ENCODE measurements at places on chromosomes 7 and 10.

DNA sequence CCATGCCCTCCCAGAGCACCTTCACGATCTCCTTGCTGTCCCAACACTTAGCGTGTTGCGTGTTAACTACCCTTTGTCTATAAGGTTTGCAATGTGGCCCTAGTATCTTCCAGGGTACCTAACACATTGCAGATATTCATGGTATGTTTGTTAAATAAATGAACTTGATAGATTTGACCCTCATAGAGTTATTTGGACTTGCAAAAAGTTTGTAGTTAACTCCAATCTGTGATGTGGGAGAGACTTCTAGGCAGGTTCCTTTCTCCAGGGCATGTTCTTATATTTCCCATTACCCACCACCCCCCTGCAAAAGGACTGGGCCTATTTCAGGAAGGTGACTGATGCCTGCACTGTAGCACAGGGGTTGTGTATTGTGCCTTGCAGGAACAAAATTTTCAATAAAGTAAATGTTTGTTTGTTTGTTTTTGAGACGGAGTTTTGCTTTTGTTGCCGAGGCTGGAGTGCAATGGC is 612 bp downstream of the HILPDA start:
- no peak for DNase-seq

DNA sequence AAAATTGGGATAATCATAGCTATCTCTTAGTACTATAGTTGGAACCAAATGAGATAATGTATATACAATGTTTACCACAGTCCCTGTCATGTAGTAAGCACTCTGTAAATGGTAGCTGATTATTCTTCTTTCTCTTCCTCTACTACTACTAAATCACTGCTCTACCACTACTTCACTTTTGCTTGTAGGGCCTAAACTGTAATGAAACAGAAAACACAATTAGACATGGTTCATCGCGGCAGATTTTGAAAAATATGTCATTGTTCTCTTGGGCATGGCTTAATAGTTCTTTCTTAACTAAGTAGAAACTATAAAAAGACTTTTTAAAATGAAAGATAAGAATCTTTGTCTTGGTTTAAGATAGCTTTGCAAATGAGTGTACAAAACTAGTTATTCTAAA is 34.9 kb downstream of the R3HCC1L start:
- DNase-seq = no peak

- no peak for DNase-seq
Observed at GRCh38 chr7:39365751-39366295, 200.4 kb upstream of the YAE1 start.

DNA sequence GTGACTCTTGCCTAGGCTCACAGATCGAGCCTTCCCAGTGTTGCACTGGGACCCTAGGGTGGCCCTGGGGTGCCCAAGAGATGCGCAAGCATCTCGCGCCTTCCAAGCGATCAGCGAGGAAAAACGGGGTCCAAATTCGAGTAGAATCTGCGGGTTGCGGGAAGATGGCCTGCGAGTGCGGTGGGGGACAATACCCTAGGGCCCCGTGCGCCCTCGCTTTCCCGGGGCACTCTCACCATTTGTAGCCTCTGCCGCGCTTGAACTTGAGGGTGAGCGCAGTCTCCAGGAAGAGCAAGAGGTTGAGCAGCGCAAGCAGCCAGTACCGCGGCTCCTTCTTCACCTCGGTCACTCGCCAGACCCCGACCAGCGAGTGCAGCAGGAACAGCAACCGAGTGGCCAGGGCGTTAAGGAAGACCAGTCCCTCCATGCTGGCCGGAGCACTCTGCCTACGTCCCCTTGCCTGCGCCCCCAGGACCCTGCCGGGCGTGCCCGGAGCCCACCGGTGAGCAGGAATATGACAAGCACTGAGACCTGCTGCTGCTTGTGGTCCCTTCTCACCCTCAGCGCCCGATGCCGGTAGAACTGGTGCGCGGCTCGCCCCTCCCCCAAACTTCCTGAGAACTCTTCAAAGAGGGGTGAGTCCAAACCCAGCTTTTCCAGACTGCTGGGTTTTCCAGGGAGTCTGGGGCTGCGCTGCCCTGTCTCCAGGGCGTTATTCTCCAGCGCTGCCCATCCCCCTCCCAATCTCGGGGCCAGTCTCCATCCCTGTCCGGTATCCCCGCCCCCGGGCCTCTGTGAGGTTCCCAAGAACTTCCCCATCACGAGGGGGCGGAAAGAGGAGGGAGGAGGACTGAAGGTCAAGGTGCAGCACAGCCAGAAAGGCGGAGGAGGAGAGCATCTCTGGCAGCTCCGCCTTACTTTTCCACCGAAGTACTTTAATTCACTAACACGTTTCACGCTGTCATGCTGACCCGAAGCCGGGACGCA is at the start of gene TMEM26:
TSS of gene TMEM26 (minus strand) at position 727 of the 987 bp plus-strand sequence. CDS start at position 427, 300 bp downstream.
- DNase-seq = peak; percentile 40

DNA sequence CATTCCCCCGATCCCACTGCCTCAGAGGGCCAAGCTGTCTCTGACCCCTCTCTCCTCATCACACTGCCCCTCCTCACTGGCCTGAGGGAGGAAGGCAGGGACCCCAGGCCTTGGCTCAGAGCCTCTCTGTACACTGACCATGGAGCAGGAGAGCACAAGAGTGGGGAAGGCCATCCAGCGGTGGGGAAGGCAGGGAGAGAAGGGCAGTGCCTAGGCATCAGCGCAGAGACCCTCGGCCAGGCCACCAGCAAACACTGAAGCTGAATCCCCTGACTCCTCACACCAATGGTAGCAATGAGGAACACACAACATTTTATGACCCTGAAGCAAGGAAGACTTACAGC is 14.8 kb downstream of the OGDHL start:
- no peak for DNase-seq

- no peak for DNase-seq
Observed at GRCh38 chr10:5575144-5575481, 50.4 kb downstream of the CALML3 start.

DNA sequence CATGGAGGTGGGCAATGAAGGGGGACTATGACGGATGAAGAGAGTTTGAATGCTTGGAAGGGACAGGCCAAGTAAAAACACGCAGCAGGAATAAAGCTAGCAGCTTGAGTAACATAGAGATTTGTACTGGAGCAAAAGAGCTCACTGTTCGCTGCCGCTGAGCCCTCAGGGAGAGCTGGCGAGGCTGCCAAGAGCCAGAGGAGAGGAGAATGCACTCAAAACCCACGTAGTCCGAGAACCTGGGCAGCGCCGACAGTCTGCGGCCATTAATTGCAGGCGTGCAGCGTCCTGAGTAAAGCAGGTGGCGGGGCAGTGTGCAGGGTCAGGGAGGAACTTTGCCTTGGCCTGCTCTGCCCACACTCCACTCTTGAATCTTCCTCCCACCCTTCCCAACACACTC is 68.2 kb downstream of the SLC37A3 start:
- DNase-seq = no peak

DNA sequence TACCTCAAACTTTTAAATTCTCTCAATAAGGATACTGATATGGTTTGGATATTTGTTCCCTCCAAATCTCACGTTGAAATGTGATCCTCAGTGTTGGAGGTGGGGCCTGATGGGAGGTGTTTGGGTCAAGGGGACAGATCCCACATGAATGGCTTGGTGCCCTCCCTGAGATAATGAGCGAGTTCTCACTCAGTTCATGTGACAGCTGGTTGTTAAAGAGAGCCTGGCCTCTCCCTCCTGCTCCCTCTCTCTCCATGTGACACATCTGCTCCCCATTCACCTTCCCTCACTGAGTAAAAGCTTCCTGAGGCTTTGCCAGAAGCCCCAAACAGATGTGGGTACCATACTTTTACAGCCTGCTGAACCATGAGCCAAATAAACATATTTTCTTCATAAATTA is 19.2 kb downstream of the ABCB4 start:
- DNase-seq = no peak

- DNase-seq = no peak
Observed at GRCh38 chr10:47042199-47042473, 130.9 kb downstream of the PTPN20 start.

GRCh38 chr10:110413903-110414547 is 83.7 kb upstream of the DUSP5 start:
- DNase-seq = no peak

- DNase-seq = no peak
Observed at GRCh38 chr7:101442426-101443070, 79.9 kb downstream of the COL26A1 start.

DNA sequence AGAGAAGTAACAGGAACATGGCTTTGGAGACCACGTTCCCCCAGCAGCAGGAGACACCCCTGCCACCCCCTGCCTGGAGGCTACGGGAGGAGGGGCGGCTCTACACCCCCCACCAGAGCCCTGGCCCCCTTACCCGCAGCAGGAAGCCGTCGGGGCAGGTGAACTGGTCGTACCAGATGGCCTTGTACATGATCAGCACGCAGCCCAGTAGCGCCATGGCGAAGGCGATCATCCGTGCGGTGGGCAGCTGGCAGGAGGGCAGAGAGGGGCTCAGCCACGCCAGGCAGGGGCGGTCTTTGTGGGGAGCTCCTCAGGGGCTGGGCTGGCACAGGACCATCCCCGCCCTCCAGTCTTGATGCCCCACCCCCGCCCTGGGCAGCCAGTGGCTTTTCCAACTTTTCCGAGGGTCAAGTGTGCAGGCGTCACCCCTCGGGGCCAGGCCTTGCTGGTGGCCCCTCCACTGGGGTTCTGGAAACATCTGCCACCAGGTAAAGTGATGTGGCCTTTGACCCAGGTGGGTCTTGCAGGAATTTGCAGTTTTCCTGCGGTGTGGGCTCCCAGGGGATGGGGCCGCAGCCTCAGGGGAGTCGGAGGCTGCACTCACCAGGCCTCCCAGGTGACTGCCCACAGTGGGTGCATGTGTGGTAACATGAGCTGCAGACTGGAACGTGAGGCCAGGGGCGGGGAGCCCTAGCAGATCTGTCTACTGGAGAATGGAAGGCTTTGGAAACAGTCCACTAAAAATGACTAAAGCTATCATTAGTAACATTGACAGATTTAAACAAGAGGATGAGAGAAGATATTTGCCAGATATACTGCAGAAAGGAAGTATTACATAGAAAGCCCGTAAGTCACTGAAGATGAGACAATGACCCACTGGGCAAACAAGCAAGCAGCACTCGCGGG is 9.7 kb downstream of the CALY start:
- no peak for DNase-seq

GRCh38 chr7:3141326-3141725 is 97.7 kb upstream of the CARD11 start:
- DNase-seq = no peak

- DNase-seq = no peak
Observed at GRCh38 chr7:86745013-86745745, 101.5 kb downstream of the GRM3 start.

DNA sequence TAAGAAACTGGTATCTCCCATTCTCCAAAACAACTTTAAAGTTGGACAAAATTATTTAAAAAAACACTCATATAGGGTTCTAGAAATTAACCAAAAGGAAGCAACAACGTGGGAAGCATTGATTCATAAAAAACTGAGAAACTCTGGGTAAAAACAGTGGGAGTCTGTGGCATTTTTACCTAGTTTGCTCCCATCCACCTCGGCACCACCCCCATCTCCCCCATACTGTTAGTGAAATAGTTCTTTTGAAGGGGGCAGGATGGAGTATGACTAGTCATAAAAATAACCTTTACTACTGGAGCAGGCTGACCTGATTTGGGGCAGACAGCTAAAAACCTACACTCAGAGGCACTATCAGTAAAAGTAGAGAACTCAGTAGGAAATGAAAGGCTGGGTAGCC is 123.2 kb downstream of the AVL9 start:
- no peak for DNase-seq

- DNase-seq = peak; percentile 69
Observed at GRCh38 chr10:98309366-98310355, 41.7 kb upstream of the LOXL4 start.

GRCh38 chr10:132962623-132963429 is 20.5 kb upstream of the CFAP46 start:
- no peak for DNase-seq

- DNase-seq = no peak
Observed at GRCh38 chr10:31977440-31978155, 49.0 kb upstream of the ARHGAP12 start.

DNA sequence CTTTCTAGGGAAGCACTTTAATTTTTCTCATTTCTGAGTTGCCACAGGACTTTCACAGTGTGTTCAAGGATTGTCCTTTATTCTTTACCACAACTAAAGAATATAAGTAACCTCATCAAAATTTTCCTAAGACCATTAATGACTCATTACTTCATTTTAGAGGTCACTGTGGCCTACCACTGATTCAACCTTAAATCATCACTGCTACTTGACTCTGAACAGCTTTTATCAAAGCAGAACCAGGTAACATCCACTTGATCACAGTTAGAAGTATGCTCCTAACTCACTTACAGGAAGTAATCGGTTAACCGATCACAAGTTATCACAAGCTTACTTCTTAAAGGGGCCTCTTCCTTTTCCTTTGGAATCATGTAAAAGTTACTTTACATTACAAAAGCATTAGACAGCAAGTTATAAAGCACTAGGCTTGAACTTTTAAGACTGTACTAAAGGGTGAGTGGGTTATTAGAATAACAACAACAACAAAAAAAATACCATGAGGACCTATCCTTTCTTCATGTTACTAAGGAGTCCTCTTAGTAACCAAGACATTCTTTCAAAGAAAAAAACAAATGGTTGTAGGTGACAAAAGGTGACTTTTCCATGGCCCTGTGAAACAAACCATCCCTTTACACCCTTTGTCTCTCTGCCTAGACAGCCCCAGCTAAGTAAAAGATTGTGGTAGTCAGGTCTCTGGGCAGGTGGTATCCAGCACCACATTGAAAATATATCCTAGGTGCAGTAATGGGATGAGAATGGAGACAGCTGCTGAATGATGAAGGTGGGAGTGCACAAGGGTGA is 40.0 kb upstream of the PDK4 start:
- no peak for DNase-seq

GRCh38 chr10:17787087-17787961 is 21.8 kb upstream of the MRC1 start:
- no peak for DNase-seq

DNA sequence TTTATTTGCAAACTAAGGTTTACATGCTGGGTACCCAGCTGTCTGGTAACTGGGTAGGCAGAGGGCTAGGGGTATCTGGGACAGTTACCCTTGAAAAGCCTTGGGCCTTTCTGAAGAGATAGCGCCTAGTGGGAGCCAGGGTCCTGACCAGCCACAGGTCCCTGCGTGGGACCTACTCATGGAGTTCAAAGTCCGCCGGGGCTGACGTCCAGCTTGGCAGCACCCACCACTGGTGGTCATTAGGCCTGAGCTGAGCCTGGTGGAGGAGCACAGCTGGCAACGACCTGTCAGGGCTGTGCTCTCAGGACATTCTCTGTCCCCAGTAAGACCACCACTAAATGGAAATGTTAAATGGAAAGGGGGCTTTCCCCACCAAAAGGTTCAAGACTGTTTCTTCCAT is 20.0 kb downstream of the GUSB start:
- DNase-seq = no peak

GRCh38 chr10:52447931-52448353 is 133.9 kb downstream of the DKK1 start:
- no peak for DNase-seq

Data from liver (tissue), 10 donors.